ENCODE measurements at places on chromosomes 3 and 15. TPM values are rescaled to one million over a fixed set of nuclear protein-coding genes. Genes with fewer than 3 reads are reported as not detected.

GRCh38 chr3:21876782-21877181 lies 125.8 kb upstream of the ZNF385D start:
- no peak for DNase-seq

- DNase-seq, result no peak
Observed at GRCh38 chr3:58425782-58426181, 7.8 kb downstream of the PDHB start.

DNA sequence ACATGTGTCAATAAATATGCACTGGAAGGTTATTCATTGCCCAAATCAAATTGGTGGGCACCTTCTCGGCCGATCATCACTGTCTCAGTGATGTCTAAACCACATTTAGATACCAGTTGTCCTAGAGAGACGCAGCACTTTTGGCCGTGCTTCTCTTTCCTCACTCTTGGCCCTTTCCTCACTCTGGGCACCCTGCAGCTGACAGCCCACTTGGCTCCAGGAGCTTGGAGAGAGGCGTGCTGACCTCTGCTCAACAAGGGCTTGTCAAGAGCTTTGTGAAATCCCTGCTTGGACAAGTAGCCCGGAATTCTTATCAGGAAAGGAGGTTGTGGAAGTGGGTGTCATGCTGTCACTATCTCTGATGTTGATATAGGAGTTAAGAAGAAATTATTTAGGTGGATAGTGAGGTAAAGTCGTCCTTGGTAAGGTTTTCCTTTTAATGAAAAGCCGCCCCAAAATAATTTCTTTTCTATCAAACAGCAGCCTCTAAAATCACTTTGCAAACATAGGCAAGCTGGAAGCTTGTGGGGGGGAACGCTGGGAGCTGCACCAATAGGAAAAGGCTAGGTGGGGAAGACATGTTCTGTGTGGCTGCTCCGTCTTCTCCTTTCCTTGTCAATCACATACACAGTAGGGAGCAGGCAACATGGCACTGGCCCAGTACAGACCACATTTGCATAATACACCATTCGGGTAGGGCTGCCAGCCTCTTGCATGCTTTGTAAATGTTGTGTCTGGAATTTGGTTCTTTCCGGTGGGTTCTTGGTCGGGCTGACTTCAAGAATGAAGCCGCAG lies 126.8 kb upstream of the UBE3A start:
- peak; percentile 78 for DNase-seq

The ANKRD63 gene
- total RNA-seq, result 0.92 TPM

The SLC9C1 gene
- total RNA-seq, result 0.95 TPM

The HYKK gene
- total RNA-seq, result 4.4 TPM

The DZIP1L gene
- total RNA-seq, result 3.8 TPM

The C3orf85 gene
- not detected for total RNA-seq

The PXYLP1 gene
- total RNA-seq, result 13.7 TPM
